ENCODE measurements at places on chromosomes 1 and 21.

GRCh38 chr1:85406887-85407533 lies 57.9 kb downstream of the DDAH1 start:
- no peak for DNase-seq

DNA sequence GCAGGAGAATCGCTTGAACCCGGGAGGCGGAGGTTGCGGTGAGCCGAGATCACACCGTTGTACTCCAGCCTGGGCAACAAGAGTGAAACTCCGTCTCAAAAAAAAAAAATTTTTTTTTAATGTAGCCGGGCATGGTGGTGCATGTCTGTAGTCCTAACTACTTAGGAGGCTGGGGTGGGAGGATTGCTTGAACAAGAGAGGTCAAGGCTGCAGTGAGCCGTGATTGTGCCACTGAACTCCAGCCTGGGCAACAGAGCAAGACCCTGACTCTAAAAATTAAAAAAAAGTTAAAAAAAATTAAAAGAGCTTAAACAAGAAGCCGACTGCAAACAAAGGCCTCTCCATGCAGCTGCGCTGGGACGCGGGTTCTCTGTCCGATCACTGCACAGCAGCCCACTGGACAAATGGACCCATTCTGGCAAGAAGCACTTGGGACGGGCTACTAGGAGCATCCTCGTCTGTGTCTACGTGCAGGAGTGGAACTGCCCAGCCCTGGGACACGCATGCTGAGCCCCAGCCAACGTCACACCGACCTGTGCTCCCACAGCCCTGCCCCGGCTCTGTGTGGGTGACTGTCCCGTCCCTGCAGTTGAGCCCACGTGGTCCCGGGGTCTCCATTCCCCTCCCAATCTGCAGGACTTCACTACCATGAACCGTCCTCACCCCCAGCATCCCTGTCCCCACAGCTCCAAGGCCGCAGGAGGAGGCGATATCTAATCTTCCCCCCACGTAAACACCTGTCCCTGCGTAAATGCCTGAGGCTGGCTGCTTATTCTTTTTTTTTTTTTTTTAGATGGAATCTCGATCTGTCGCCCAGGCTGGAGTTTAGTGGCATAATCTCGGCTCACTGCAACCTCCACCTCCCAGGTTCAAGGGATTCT lies 12.3 kb downstream of the SLC35E2B start:
- no peak for DNase-seq

GRCh38 chr1:203271962-203272632 lies 33.2 kb upstream of the BTG2 start:
- no peak for DNase-seq

DNA sequence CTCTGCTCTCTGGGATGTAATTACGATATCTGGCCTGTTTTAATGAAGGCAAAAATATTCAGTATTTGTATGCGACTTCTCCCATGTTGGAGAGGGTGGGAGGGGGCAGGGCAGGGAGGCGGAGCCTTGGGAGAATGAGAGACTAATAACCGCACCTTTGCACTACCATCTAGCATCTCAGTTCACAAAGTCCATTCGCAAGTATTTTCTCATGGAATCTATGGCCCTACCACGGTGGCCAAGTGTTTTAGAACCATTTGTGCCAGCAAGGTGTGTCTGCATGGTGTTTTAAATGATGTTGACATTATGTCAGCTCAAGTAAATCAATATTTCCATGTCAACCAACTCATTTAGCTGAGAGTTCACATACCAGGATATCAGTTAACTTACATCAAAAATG lies 14.3 kb upstream of the BLACAT1 start:
- DNase-seq, result no peak

GRCh38 chr1:185337246-185337645 lies 20.2 kb upstream of the IVNS1ABP start:
- DNase-seq, result no peak

Measured in GM20000 (cell line).